ENCODE measurements at places on chromosomes 3 and 15.

DNA sequence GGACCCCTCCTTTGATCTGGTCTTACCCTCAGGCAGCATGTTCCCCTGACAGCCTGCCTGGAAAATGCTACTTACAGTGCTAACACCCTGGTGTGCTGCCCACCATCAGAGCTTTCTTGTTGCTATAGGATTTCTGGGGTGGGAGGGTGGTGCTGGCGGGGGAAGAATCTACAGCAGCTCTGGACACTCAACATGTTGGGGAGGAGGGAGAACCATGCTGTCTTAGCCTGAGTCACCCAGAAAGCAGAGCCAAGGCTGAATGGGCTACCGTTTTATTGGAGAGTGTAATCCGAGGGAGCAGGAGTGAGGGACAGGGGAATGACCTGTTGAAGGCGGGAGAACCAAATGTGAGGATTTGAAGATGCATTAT lies 45.6 kb downstream of the MFSD1 start:
- no peak for DNase-seq

DNA sequence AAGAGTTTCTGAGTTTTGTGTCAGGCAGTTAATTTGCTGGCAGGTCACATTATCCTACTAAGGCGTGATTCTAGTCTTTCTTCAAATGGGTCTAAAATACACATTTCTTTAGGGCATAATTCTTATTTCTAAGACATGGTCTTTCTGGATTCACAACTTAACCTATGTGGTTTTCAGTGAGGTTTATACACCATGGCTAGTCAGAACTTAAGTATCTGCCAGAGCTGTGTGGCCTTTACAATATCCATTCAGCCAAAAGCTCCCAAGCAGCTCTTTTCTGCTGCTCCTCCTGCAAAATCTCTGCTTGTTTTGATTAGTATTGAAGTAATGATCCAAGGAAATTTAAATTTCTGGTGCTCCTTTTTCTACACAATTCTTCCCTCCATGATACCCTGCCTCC lies 33.5 kb downstream of the SLC9C1 start:
- no peak for DNase-seq

DNA sequence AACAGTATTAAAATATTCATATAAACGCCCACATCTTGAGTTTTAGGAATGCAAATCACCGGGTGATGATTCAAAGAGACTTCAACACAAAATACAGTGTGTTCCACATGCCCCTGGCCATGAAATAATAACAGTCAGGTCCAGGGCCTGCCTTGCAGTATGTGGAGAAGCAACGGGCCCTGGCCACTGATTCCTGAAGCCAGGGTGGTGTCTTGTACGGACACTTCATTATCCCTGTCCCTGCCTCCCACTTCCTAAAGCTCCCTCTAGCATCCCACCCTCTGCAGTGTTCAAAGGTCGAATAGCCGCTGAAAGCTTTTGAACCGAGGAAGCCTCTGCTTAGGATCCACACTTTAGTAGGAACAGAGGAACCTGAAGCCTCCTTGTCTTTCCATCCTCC lies 50.4 kb upstream of the PCSK6 start:
- no peak for DNase-seq

- DNase-seq = no peak
These were observed 68.1 kb upstream of the TLE3 start for GRCh38 chr15:70165716-70166284.

GRCh38 chr3:183500319-183500718 lies 55.2 kb downstream of the KLHL6 start:
- no peak for DNase-seq

GRCh38 chr3:72579581-72580245 lies 268.5 kb downstream of the SHQ1 start:
- DNase-seq = no peak

DNA sequence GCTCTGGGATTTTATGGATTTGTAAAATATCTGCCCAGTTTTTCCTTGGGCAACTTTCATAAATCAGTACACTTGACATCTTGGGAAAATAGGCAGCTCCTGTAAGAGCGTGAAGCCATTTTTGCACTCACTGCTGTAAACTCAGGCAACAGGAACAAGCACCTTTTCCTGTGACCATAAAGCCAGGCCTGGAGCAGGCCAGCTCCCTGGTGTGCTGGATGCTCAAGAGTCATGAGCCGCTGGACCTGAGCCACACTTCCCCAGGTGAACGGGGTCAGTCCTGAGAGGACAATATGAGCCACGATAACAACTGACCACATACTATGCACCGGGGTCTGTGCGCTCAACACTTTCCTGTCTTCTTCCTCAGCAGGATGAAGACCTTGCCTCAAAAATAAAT lies 158.2 kb downstream of the NUP210 start:
- DNase-seq = no peak

DNA sequence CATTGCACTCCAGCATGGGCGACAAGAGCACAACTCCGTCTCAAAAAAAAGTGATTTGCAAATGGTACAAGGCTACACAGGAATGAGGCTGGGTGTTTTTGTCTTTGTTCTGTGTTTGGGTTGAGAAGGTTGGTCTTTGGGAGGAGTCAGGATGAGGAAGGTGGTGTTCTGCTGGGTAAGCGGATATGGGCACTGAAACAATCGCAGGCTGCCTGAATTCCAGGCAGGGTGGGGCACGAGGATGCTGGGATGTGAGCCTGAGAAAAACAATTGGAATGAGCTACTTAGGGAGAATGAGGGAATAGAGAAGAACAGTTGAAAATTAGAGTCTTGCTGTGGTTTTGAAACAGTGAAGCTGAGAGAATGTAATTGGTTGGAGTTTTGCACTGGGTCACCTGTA lies 51.6 kb downstream of the ZBTB38 start:
- DNase-seq = no peak

DNA sequence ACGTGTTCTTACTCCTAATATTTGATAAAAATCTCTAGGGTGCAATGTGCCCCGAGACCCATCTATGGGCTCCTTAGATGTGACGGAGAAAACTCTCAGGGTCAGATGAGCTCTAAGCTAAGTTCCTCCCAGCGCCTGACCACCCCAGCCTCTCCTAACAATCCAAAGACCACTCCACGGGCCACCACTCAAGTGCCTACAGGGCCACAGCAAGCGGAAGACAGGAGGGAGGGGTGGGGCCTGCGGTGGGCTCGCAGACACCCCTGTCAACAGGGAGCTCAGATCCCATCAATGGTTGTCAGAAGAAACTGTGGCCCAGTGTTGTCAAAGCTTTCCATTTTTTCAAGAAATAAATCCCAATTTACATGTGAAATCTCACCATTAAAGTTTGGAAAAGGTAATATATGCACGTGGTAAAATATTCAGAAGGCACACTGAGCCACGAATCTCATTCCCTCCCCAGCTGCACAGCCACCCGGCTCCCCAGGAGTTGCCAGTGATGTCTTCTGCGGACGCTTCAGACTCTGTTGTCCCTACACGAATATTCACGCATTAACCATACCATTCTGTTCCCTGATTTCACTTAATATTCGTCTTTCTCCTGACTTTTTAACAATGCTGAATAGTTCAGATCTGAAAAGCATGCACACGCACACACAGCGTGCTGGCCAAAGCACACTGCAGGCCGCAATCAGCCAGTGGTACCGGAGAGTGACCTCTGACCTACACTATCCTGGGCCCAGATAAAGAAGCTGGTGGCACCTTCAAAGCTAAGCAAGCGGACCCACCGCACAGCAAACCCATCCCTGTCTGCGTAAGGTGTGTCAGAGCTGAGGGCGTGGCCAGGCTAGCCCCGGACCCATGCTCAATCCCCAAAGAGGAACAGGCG lies 19.1 kb downstream of the TNK2 start:
- DNase-seq = no peak

- no peak for DNase-seq
These were observed 98.8 kb downstream of the SPRED1 start for GRCh38 chr15:38351466-38351865.

GRCh38 chr3:65448120-65448519 lies 590.6 kb downstream of the MAGI1 start:
- no peak for DNase-seq

GRCh38 chr3:131597816-131598215 lies 95.0 kb upstream of the MRPL3 start:
- DNase-seq = no peak

GRCh38 chr15:85329561-85330422 lies 50.6 kb upstream of the AKAP13 start:
- no peak for DNase-seq

DNA sequence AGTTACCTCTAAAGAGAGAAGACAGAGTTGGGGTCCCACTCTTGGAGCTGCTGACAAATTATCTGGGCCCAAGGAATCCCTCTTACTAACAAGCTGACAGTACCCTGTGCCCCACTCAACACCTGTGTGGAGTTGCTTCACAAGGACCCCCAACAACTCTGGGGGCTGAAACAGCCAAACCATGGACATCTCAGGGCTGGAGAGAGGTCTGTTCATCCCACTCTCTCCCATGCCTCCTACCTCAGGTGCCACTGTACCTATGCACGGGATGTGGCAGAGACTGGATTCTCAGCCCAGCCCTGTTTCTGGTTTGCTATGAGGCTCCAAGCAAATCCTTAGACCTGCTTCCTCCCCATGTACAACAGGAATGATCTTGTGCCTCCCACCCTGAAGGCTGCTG lies 101.7 kb downstream of the ETFA start:
- DNase-seq = no peak

GRCh38 chr3:1380926-1381646 lies 288.3 kb downstream of the CNTN6 start:
- no peak for DNase-seq

DNA sequence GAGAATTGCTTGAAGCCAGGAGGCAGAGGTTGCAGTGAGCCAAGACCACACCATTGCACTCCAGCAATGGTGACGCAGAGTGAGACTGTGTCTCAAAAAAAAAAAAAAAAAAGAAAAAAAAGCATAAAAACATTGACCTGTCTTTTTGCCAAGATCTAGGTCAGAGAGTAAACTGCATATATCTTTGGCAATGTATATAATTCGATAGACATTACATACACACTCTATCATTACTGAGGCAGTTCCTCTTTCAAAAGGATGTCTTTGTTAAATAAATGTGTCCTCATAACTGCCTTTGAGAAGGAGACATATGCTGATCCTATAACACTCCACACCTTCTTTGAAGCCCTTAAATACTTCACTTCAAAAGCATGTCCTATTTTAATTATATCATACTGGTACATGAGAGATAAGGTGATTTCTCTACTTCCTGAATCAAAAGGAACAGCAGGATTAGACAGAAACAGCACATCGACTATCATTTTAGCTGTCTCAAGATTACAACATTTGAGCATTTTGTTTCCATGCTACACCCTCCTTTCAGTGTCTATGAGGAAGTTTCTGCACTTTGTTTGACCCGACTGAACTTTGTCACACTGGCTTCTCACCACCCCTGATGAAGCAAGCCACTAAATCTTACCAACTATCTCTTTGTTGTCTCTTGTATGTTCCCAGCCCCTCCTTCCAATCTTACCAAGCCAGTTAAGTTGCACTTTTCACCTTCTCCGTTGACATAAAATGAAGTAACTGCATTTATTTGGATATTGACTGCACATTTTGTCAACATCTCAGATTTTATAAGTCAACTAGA lies 335.8 kb downstream of the MECOM start:
- no peak for DNase-seq

DNA sequence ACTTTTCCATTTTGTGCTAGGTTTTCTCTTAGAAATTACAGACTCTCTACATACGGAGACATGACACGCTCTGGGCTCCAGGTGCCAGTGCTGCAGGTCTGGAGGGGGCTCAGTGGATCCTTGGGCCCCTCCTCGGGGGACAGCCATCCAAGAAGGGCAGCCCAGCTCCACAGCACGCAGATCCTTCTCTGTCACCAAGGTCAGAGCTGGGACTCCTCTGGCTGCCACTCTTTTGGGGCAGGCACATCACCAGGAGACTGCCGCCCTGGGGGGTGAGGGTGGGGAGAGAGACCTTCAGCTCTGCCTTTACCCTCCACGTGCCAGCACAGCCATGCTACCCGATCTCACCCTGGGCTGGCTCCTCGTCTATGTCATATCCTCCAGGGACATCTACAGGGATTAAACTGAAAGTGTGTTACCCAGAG lies 65.6 kb downstream of the ATP10A start:
- DNase-seq = no peak

DNA sequence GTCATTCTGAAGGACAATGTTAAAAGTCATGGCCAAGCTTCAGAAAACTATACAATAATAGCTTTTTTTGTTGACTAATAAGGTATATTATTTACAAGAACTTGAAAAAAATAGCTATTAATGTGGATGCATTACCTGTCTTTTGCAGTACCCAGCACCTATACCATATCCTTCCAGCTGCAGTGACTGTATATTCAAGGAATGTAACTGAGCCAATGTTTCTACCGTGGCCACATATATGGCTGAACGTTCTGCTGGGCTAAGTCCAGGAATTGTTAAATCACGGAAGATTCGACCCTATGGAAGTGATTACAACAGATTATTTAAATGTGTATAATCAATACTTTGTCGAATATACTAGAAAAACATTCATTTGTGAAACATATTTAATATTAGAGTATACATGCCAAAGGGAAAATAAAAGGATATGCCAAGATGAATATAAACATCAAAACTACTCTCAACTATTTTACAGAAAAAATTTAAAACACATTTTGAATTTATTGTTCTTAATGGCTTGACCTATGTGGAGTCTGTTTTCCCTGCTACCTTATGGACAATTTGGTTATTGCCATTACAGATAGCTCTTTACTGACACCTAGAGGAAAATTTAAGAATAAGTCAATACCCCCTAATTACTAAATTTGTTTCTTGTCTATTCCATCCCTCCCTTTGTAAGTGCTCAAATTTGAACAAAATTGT lies 17.6 kb downstream of the ACAD11 start:
- peak; percentile 60 for DNase-seq

DNA sequence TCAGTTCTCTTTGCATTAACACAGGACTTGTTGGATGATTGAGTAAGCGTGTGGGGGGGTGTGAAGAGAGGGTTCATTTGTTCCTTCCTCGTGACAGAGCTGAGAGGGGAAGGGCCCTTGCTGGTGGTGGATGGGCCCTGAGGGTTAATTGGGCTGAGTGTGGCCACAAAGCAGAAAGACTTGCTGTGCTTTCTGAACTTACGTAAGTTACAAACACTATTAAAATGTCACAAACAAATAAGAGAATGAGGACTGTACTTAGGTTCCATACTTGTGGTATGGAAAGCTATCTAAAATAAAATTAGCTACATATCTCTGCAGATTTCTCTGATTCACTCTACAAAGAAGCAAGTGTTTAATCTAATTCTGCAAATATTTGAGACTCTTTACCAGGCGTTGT lies 231.3 kb downstream of the LPP start:
- no peak for DNase-seq
